Vagina (tissue), 2 donors: ENCODE measurements at places on chromosomes 1 and 21. TPM values are rescaled to one million over a fixed set of nuclear protein-coding genes. Genes with fewer than 3 reads are reported as not detected.

Gene JAM2
- 9.1 TPM for total RNA-seq

DNA sequence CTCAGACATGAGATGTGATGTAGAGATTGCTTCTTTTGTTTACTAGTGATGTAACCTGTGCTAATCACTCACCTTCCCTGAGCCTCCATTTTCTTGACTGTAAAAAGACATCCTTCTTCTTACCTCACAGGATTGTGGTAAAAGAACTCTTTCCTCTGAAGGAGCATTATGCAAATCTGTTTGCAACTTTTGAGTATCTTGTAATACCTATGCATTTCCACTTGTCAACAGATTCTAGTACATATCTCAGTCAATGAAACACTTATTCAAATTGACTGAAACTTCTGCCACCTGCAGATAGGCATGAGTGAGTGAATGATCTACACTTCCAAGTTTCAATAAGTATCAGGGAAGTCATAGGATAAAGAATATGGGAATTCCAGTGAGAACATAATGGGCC, 174.7 kb downstream of the HHIPL2 start:
- no peak for DNase-seq

GRCh38 chr1:8669606-8670335, 147.7 kb downstream of the RERE start:
- no peak for DNase-seq

DNA sequence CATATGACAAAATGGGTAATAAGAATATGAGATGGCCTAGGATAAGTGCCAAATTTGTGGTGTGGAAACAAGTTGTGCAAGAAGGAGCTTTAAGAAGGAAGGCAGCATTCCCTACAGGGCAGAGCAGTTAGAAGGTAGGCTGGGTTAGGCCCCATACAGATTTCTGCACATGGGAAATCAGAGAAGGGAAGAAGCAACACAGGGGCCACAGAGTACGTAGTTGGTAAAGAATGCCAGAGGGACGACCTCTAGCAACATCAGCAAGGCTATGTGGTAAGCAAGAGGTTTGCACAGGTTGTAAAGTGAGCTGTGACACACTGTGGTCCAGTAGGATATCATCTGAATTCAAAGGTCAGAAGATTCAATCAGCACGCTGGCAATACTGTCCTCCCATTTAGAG, 765.6 kb upstream of the B3GALT2 start:
- no peak for DNase-seq

GRCh38 chr21:32929633-32930038, 96.1 kb upstream of the OLIG2 start:
- DNase-seq, result no peak
